ENCODE measurements at places on chromosomes 3 and 15. TPM values are rescaled to one million over a fixed set of nuclear protein-coding genes. Genes with fewer than 3 reads are reported as not detected.

DNA sequence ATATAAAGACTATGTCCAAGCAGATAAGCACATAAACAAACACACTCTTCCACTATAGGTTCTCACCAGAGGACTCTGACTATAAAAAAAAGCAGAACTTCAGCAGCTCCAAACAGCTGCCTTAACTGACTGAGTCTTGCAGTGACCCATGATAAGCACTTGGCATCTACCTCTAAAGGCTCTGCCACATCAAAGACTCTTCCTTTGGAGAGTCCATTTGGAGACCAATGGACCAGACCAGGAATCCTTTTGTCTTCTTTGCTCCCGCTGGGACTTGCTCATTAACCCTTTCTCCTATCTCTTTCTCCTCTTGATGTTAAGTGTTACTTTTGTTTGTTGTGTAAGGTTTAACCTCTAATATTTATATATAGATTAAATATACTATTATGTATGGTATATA, 424.1 kb downstream of the RSL24D1 start:
- no peak for DNase-seq

- no peak for DNase-seq
Observed at GRCh38 chr3:32310918-32311839, 72.7 kb downstream of the CMTM8 start.

Gene COL6A5
- not detected for polyA plus RNA-seq

- DNase-seq: no peak
Observed at GRCh38 chr3:51673181-51673801, 2.2 kb downstream of the TEX264 start.

DNA sequence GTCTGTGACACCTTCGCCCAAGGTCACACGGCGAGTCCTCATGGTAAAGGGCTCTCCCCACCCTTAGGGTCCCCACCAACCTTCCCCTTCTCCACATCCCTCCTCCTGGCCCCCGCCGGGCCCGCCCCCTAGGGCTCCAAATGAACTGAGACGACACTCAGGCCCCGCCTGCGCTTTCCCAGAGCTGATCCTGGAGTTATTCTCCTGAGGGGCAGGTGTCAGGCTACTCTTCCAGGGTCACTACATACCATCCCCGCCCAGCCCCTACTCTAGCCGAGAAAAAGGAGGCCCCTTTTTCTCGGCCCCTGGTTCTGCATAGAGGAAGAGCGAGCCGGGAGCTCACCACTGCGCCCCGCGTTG, 292 bp downstream of the USP4 start:
- DNase-seq: no peak

GRCh38 chr15:95919460-95919859, 411.0 kb upstream of the NR2F2 start:
- DNase-seq: no peak

DNA sequence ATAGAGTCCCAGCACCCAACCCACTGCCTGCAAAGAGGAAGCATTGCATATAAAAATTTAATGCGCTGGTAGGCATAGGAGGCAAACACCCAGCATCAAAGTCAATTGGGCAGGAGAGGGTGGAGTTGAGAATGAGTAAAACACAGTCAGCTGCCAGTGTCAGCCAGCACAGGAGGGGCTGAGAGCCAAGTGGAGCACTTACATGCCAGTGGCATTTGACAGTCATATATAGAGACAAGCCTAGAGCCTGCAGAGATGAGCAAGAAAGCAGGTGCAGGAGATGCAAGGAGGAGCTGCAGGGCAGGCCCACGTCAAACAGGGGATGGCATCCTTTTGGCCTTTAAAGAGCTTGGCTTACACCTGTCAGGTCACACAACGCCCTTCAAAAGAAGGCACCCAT, 27.6 kb upstream of the ZFAND6 start:
- DNase-seq: no peak

Gene C3orf85
- polyA plus RNA-seq: not detected

DNA sequence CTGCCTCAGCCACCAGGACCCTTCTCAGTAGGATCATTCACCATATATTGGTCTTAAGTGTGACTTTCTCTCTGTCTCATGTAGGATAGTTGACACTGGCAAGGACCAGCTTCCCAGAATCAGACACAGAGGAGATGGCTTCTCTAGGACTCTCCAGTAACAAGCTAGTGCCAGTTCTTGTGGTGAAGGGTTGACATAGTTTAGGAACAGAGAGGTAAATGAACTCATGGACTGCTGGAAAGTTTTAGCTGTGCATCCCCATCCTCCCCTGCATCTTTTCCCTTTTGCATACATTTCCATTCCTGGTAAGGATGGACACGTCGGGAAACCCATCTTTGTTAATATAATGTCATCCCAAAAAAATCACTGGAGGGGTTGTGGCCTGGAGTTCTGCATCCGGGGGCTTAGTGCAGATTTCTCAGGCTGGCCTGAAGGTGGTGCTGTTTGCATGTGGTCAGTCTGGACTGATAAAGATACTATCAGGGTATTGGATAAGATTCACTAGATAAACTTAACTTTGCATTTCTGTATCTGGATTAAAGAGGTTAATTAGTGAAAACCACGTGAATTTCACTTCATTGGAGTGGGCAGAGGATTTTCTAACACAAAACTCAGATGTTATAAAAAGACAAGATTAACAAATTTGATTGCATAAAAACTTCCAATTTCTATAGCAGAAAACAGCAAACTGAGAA, 110.8 kb downstream of the TBC1D2B start:
- no peak for DNase-seq

GRCh38 chr3:71728632-71729342, 3.6 kb upstream of the EIF4E3 start:
- DNase-seq: no peak

GRCh38 chr3:99928771-99929744, 111.4 kb downstream of the CMSS1 start:
- no peak for DNase-seq

DNA sequence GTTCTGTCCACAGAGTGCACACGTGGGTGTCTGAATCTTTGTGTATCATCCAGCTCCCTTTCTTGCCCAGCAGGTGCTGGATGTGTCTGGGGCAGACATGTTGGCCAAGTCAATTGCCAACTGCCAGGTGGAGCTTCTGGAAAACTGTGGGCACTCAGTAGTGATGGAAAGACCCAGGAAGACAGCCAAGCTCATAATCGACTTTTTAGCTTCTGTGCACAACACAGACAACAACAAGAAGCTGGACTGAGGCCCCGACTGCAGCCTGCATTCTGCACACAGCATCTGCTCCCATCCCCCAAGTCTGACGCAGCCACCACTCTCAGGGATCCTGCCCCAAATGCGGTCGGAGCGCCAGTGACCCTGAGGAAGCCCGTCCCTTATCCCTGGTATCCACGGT, 12.5 kb upstream of the RPP14 start:
- DNase-seq: no peak
